ENCODE measurements at places on chromosomes 11 and 22.

DNA sequence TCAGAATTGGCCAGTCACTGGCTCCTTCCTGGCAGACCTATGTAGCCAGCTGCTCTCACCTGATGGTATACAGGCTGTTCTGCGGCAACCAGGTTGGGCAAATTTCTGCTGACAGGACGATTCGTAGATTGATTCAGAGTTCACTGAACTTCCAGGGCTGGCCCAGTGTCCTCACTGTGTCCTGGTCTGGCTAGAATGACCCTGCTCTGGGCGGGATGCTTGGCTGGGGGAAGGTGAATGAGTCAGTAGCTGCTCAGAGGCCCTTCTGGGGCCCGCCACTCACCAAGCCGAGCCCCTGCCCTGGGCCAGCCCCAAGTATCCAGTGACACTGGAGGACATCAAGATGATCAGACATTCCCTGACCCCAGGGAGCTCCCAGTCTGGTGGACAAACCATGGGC lies 62.9 kb upstream of the WNT11 start:
- DNase-seq = no peak

DNA sequence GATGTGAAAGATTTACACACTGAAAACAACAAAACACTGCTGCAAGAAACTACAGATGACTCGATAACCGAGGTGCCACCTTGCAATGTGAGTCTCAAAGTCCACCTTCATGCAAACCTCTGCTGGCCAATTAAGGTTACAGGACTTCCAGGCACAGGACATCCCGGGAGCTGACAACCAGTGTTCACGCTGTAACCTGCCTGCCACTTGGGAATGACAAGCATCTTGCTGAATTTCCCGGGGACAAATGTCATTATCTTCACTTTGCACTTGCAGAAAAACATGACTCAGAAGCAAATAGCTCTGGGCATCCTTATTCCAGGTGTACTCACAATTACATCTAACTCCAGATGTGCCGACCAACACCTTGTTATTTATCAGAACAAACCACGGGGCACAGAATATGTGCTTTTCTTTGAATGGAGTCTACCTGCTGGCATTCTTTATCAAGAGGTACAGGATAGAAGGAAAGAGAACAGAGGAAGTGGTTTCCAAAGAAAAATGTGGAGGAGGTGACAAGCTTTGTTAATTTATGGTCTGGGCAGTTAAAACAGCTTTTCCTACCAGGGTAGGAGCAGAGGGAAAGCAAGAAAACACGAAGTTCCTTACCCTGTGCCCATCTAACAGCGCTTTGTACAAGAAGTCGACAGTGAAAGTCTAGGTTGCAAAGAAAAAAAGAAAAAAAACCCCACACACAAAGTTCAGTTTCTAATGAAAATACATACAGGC lies 72.3 kb downstream of the SHANK2 start:
- no peak for DNase-seq

DNA sequence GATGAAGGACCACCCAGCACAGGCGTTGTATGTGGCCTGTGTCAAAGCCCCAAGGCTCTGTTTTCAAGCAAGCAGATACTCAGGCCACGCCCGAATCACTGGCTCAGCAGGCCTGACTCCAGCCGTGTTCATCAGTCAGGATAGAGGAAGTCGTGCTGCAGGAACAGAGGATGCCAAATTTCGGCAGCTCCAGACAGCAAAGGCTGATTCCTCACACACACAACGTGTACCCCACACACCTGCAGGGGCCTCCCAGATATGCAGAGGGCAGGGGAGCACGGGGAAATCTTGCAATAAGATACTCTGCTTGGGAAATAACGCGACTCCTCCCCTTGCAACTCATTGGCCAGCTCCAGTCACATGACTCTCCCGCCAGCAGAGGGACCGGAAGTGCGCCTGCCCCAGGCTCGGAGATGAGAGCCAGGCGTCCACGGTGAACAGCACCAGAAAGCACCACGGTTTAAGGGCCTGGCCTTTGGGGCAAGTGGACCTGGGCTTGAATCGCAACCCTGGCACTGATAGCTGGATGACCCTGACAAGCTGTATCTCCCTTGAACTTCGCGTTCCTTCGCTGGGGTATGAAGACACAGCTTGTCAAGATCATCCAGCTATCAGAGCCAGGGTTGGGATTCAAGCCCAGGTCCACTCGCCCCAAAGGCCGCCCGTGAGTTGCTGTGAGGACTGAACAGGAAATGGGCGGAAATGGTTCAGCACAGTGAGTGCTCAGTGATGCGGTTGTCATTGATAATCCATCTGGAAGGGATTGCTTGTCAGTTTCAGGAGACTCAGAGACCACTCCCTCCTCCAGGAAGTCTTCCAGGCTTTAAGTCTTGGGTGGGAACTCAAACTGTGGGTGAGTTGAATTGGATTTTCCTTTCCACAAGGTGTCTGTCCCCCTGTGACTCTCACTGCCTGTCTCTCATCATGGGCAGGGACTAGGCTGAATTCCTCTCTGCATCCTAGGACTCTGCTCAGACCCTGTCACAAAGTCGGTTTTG lies 88.5 kb downstream of the MYEOV start:
- DNase-seq = no peak

- no peak for DNase-seq
Measured at GRCh38 chr11:94169516-94169915, 40.9 kb downstream of the PANX1 start.

DNA sequence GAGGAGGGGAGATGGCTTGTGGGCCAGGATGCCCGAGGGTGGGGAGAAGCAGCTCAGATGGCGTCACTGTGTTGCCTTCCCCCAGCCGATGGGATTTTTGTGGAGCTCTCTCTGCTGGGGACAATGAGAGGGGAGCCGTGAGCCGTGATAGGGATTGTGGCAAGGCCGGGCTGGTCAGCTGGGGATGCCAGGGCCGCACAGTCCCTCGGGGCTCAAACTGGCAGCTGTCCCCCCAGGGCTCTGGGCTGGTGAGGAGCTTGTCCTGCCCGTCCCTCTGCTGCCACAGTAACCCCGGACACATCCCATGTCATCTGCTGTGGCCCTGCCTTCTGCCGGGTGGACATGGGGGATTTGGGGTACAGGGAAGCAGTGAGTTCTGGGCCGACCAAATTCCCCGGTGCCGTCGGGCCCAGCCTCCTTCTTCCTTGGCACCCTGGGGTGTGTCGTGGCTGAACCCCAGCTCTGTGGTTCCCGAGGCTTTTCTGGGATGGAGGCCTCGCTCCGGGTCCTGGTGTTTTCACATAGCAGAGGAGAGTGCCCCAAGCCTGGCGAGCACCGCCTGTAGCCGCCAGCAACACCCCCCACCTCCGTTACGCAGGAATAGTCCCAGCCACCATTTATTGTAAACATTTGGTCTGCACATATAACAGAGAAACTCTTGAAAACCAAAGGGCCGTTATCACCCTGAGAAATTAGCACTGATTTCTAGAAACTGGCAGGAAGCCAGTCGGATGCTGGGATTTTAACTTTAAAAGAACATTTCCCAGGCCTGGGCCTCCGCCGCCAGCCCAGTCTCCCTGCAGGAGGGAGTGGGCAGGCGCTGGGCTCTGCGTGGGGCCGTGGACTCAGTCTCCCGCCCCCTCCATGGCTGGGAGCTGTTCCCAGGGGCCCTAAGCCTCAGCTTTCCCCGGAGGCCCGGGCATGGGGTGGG lies 9.9 kb downstream of the BRSK2 start:
- no peak for DNase-seq

All from stimulated activated CD8-positive, alpha-beta memory T cell treated with anti-CD3 and anti-CD28 coated beads, Interleukin-2, amount 100 ng/mL, for 1 hour (primary cell).